GM12891 (cell line): ENCODE measurements at places on chromosomes 13 and 19.

DNA sequence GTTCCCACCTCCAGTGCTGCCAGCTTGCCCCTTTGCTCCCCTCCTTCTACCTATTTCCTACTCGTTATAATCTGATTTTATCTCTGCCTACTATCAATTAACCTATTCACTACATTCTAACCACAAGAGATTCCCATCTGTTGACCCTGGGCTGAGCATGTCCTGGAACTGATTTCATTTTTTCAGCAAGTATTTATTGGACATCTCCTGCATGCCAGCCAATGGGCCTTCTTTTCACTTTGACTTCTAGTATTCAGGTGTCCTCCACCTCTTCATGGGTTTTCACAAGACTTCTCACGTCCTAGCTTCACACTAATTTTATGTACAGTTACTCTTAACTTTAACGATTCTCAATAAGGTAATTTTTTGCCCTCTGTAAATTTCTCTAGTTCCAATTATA lies 282.7 kb upstream of the KLHL1 start:
- DNase-seq, result no peak

GRCh38 chr13:50867637-50867945 lies 24.1 kb upstream of the DLEU7 start:
- DNase-seq, result no peak

- DNase-seq, result no peak
Measured at GRCh38 chr13:110746438-110746837, 32.9 kb downstream of the ING1 start.

DNA sequence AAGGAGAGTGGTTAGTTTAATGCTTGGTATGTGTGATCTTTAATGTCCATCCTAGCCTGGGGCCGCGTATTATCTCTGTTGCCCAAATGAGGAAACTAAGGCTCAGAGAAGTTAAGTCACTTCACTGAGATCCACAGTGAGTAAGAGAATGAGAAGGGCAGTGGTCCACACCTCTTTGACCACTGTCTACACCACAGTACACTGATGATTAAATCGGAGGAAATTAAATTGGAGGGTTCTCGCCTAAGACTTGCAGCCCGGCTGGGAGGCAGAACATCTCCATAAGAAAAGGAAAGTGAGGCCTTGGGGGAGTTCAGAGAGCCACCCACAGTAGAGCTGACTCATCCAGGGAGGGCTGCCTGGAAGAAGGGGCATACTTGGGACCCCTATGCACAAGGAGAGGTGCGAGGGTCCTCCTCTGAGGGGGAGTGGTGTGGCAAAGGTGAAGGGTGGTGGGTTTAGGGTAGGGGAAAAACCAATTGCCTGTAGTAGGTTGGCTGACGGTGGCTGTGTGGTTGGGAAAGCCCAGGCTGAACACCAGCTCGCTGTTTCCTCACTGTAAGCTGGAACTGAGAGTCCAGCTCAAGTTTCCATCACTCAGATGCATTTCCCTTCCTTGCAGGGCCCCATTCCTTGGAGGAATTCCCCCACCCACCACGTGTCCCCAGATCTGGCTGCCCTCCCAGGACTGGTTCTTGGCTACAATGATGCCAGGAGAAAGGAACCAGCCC lies 15.0 kb upstream of the DHRS12 start:
- no peak for DNase-seq

DNA sequence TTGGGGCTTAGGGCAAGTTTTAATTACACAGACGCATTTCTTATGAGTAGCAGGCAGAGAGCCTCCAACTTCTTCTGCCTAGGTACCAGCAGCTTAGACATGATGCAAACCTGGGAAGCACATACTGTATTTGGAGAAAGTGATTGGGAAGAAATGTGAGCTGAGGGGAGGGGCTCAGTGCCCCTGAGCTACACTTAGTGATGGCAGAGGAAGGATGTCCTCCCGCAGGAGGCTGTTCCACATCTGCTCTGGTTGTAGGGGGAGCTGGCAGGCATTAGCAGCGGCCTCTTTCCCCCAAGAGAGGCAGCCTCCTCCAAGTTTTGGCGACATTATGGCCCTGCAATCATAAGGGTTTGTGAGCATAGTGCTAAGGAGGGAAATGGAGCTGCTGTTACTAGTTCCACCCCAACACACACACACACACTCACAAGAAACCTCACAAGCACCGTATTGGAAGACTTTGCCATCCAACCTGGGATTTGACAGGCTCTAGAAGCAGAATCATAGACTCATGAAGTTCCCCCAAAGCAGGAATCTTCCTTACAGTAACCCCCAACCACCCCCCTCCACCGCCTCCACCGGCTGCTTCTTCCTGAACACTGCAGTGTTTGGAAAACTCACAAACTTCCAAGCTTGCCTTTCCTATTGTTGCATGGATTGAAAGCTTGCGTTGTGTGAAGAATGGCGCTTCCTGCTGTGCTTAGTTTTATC lies 3.3 kb downstream of the ALOX5AP start:
- DNase-seq, result no peak

- DNase-seq, result no peak
Measured at GRCh38 chr13:53126841-53127245, 98.2 kb downstream of the OLFM4 start.

- DNase-seq, result no peak
Measured at GRCh38 chr19:7292950-7293761, 1.1 kb downstream of the INSR start.

GRCh38 chr13:113157929-113158747 lies at the start of gene PROZ:
PROZ (plus strand) TSS chr13:113158648; CDS start chr13:113158661, 13 bp downstream.
- DNase-seq, result no peak

DNA sequence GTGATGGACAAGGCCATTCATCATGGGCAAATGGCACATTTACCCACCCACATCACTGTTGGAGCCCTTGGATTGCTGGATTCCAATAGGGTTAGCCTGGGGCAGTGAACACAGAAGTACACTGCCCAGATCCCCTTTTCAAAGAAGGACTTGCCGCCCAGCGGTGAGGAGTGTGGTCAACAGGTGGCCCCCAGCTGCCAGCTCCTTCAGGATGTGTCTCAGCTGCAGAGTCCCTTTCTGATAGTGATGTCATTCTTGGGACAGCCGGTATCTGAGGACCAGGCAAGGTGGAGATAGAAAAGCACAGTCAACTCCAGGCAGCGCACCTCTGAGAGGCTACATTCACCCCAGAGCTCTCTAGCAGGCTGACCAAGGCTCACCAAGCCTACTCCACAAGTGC lies 16.9 kb downstream of the ERICH6B start:
- DNase-seq, result no peak

GRCh38 chr13:49859560-49859959 lies 67.1 kb upstream of the KPNA3 start:
- DNase-seq, result no peak

DNA sequence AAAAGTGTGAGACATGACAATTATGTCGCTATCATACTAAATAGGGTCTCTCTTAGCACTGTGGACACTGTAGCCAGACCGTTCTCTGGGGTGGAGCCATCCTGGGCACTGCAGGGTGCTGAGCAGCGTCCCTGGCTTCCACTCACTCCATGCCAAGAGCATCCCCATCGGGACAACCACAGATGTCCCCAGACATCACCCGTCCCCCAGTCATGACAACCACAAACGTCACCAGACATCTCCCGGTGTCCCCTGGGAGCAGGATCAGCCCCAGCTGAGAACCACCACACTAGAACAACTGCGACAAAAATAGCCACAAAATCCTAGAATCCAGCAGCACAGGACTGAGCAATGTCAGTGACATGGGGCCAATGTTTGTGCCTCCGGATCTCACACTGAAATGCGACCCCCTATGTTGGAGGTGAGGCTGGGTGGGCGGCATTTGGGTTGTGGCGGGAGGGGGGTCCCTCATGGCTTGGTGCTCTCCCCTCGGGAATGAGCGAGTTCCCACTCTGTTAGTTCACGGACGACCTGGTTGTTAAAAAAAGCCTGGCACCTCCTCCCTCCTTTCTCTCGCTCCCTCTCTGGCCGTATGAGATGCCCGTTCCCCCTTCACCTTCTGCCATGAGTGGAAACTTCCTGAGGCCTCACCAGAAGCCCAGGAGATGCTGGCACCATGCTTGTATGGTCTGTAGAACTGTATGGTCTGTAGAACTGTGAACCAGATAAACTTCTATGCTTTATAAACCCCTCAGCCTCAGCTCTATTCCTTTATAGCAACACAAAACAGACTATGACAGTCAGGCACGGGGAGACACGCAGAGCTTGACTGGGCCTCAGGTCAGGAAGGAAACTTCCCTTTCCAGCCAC lies 93.9 kb downstream of the GADD45B start:
- DNase-seq, result no peak

DNA sequence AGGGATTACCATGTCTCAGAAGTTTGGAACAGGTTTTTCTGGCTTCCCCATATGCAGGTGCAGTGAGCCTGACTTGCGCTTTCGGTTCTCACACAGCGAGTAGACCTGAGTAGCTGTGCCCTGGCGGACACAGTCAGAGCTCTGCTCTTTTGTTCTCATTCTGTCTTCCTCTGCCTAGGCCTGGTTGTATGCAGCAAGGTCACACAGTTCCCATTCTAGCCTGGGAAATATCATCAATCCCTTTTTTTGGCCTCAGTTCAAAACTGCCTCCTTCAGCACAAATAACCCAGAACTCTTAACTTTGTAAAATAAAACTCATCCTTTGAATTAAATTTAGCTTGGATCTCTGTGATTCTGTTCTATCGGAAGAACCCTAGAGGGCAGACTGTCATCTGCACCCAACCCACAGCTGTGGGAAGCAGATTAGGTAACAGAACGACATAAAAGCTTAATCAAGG lies 10.2 kb downstream of the OXGR1 start:
- DNase-seq, result peak; percentile 49

DNA sequence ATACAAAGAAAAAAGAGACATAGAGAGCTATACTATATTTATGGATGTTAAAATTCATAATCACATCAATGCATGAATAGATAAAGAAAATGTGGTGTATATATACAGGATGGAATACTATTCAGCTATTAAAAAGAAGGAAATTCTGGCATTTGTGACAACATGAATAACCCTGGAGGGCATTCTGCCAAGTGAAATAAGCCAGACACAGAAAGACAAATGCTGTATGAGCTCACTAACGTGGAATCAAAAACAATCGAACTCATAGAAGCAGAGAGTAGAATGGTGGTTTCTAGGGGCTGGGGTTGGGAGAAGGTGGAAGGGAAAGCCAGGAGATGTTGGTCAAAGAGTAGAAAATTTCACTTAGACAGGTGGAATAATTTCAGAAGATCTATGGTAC lies 24.0 kb downstream of the UTP14C start:
- no peak for DNase-seq

GRCh38 chr13:98927951-98928927 lies 49.6 kb downstream of the DOCK9 start:
- no peak for DNase-seq

- DNase-seq, result peak; percentile 34
Measured at GRCh38 chr13:45511310-45512097, 46.8 kb downstream of the COG3 start.

DNA sequence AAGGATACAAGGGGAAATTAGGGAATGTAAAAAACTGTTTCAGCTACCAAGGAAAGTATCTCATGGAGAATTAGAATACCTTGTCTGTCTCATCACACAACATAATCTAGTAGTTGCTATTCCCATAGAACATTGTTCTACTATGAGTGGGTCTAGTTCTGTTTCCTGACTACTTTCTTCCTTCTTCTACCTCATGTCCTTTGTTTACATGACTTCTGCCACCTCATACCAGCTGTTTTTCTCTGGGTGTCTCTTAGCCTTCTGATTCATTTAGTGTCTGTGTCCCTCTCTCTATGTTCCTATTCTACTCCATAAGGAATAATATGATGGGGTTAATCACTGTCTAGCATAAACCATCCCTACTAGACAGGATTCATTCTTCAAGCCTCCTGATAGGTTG lies 887.3 kb downstream of the DIAPH3 start:
- DNase-seq, result no peak

DNA sequence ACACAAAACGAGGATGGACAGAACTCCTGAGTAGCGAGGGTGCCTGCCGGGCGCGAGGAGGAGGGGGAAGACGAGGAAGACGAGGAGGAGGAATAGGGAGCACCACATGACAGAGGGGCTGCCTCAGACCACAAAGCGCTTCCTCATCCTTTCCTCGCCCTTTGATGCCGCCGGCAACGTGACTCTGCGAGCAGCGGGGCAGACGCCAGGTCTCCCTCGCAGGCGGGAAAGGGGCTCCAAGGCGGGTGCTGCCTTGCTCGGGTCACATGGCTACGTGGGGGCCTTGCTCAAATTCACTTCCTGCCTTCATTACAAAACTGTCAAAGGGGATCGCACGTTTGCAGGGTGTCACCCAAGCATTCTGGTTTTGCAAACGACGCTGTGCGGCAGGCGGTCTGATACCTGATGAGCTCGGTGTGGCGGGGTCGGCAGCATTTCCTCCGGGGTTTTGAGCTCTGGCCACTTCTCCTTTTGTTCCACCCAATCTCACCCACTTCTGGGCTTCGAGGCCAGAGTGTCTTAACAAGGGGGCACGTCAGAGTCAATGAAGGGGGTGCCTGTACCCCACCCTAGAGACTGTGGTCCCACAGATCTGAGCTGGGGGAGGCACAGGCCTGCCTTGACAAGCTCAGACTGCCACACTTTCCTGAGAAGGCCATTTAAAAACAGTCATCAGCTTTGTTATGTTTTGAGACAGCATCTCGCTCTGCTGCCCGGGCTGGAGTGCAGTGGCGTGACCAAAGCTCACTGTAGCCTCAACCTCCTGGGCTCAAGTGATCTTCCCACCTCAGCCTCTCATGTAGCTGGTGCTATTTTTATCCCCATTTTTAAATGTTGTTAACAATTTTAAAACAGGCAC lies 14.9 kb downstream of the MAP2K2 start:
- DNase-seq, result peak; percentile 75

DNA sequence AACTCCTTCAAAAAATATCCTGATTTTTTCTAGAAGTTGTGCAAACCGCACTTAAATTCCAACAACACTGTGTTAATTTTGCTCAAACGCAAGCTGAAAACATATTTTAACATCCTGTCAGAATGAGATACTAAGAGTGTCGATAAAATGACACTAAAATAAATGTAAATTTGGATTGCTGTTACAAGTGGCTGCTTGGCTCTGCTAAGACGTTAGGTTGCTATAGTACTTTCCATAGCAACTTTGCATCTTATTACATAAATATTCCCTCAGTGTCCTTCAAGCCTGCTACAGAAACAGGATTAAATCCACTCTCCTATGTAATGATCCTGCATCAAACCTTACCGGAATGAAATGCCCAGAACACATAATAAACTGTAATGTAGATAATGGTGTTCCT lies 292.1 kb downstream of the DNAJC15 start:
- no peak for DNase-seq

- no peak for DNase-seq
Measured at GRCh38 chr13:79060216-79060615, 345.8 kb downstream of the RBM26 start.

DNA sequence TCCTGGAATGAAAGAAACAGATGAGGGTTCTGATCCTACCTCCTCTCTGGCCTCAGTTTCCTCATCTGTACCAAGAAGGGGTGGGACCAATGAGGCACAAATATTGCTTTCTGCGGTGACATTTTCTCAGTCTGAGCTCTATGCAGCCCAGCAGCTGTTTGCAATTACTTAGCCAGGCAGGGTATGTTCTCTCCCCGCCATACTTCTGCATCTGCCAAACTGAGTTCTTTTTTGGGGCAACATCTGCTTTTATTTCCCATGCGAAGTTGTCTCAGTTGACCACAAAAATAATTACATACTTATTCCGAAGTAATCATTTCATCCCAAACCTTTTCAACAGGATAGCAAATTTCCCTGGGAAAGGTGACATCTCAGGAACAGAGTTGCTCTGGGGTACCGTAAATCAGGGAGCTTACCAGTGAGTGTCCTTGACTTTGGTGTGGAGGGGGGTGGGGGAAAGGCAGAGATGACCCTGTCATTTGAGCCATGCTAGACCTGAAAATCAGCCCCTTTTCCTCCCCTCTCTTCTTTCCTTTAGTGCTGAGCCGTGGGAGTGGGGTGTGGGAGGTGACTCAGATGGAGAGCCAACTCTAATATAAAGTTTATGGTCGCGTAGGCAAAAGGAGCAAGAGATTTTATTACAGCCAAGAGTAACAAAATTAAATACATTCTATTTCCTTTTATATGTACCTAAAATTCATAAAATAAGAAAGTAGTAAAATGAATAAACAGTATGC lies 165.7 kb upstream of the KL start:
- no peak for DNase-seq
